ENCODE measurements at places on chromosomes 5 and 9. TPM values are rescaled to one million over a fixed set of nuclear protein-coding genes. Genes with fewer than 3 reads are reported as not detected.

Gene SCAI
- polyA plus RNA-seq = 11.9 TPM

Gene SLC34A3
- polyA plus RNA-seq = not detected

Gene ANKRD31
- 0.02 TPM for polyA plus RNA-seq

Gene COX7C
- 740 TPM for polyA plus RNA-seq

Gene SHISAL2B
- polyA plus RNA-seq = not detected

GRCh38 chr5:146474065-146474464 is 26.9 kb downstream of the TCERG1 start:
- DNase-seq = no peak

GRCh38 chr5:154039458-154039829 is 677 bp downstream of the MFAP3 start:
- DNase-seq = no peak

DNA sequence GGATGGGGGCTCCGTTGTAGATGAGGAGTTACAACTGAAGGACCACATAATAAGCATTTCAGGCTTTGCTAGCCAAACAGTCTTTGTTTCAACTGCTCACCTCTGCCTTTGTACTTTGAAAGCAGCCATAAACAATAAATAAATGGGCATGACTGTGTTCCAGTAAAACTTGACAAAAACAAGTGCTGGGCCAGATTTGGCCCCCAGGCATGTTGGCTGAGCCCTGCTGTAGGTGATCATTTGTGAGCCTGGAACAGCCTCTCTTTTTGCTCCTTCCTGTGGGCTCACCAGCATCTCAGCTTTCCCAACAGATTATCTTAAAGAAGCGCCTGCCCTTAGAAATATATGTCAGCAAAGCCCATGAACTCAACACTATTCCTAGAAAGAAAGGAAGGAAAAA is 149.4 kb downstream of the GOLPH3 start:
- DNase-seq = no peak

DNA sequence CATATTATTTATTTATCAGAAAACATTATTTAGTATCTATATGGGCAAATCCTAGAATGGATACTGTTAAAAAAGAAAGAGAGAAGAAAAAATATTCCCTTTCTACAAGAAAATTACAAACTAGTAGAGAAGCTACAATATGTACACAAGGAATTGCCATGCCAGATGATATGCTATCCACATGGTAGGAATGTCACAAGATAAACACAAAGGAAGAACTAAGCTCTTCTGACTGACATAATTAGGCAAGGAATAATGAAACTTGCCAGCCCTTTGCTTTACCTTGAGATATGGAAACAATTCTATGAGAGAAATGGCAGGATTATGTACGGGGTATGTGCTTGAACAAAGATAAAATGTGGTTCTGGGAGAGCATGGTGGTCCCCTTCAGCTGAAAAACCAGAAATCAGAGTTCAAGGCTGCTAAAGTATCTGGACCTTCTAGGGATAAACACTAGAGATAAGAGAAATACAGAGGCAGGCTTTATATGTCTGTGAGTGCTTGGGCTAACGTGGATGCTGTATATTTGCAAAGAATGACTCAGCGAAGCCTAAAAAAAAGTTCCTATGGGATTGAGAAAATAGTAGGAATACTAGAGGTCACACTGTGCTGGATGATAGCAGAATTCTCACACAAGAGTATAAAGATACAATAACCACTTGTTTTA is 451.6 kb downstream of the TLE1 start:
- DNase-seq = no peak

DNA sequence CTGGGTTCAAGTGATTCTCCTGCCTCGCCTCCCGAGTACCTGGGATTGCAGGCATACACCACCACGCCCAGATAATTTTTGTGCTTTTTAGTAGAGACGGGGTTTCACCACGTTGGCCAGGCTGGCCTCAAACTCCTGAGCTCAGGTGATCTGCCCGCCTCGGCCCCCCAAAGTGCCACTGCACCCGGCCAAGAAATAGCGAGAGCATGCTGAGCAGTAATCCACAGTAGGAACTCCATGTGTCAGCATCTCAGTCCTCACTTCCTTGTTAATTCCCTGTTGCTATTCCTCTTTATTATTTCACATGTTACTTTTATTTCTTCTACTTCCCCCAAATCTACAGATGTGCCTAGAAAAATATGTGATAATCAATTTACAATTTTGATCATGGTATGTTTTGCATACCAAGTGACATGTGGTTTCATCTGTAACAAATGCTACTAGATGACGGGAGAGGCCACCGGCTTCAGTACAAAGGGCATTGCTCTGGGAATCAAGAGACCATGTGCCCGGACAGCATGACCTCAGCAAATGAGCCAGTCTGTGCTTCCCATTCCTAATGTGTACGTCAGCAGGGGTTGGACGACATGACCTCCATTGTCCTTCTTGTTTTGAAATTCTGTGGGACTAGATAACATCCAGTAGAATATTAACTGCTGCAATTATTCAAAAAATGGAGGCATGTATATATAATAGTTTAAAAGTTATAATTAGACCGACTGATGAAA is 61.6 kb downstream of the FNBP1 start:
- DNase-seq = no peak

DNA sequence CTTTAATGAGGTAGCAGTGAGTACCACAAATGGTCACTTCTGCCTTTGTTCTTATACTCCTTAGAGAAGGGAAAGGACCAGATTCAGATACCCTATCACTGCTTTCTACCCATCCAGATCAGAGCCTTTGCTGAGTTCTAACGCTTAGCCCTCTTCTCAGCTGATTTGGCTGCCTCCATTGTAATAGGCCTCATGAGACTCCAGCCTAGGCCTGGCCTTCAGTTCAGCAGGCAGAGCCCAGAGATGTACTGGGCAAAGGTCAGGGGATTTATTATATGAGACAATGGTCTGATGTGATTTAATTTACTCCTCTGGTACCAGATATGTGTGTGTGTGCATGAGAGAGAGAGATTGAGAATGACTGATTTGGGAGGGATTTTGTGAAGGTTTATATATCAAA is 124.7 kb downstream of the GHR start:
- DNase-seq = no peak

DNA sequence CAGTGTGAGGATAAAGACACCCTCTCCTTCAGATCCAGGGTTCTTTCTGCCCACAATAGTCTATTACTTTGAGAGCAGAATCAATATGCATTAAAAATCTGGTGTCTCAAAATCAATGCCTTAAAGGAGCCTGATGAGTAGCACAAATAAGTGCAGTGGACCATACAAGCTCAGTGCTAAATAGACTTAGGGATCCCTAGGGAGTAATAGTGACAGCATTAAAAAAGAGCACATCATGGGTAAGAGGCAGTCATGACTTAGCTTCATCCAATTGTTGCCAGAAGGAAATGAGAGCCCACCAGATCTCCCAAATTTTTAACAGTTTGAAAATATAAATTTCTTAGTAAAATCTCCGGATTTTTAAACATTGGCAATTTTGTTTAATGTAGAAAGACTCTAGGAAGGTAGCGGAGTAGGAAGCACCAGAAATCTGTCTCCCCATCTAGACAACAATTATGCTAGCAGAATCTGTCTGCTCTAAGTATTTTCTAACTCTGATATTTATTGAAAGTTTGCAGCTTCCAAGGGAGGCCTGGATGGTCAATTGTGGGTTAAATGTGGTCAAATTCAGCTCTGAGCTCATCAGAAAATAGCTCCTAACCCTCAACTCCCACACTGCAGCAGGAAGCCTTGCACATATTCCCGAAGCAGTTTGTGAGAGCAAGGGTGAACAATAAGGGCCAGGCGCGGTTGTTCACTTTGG is 443.9 kb downstream of the TLE1 start:
- no peak for DNase-seq

GRCh38 chr5:148989567-148989966 is 73.3 kb downstream of the SH3TC2 start:
- DNase-seq = no peak
